Left colon (tissue), 2 donors: ENCODE measurements at places on chromosomes 2 and 18.

- DNase-seq = no peak
Observed at GRCh38 chr18:13260197-13260934, 41.8 kb downstream of the LDLRAD4 start.

DNA sequence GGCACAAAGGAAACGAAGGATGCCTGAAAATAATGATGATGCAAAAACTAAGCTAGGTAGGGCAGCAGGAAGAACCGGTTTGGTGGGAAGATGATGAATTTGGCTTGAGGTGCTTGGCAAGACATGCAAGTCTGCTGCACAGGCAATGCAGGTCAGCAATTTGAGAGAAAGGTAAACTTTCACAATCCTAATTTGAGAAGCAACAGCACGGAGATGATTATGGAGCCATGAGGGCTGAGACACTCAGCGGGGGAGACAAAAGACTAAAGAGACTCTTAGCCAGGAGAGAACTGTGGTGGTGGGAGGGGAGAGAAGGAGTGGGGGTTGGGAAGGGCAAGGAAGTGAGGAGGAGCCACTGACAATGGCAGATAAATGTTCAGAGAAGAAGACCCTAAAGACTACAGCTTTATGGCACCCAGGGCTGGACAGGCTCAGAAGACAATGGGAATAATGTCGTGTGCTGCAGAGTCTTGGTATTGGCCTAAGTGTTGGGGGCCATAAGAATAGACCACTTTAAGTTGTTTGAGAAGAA is 19.4 kb upstream of the RNF149 start:
- DNase-seq = peak; percentile 69

DNA sequence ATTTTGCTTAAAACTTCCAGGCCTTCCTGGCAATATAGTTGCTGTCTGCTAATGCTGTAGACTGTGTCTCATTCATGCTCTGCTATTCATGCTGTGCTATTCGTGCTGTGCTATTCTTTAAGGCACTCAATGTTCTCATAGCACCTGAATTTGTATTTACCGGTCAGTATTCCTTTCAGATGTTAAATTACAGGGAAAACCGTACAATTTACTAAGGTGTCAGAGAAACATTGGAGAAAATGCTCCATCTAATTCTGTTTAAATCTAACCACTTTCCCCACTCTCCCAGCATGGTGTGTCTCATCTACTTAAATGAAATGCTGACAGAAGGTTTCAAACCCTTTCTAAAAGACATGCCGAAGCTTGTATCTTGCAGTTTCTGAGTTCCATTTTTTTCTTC is 25.0 kb downstream of the FAM171B start:
- no peak for DNase-seq

DNA sequence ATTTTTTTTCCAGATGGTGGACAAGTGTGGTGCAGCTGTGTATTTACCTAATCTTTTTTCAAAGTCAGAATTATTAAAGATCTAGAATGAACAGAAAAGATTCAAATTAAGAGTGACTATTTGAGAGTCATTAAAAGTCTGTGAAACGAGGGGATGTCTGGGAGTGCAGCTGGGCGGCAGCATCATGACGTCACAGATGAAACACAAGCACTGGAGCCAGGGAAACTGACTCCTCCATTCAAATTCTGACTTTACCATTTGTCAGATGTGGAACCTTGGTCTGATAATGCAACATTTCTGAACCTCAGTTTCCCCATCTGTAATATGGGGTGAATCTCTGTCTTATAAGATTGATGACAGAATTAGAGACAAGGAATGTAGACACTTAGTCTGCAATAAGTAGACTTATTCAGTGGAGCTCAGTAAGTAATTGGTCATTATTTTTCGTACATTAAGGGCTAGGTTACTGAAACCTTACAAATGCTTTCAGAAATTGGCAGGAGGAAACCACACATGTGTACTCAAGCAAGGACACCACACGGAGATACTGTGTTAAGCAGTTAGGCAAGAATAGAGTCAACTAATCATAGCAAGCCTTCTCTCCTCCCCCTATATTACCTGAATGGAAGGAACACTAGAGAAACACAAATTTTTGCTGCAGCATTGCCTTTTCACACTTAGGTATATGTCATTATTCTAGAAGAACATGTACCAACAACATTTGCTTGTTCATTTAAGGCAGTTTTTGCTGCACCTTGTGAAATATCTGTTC is 27.8 kb upstream of the CXXC1 start:
- DNase-seq = no peak

DNA sequence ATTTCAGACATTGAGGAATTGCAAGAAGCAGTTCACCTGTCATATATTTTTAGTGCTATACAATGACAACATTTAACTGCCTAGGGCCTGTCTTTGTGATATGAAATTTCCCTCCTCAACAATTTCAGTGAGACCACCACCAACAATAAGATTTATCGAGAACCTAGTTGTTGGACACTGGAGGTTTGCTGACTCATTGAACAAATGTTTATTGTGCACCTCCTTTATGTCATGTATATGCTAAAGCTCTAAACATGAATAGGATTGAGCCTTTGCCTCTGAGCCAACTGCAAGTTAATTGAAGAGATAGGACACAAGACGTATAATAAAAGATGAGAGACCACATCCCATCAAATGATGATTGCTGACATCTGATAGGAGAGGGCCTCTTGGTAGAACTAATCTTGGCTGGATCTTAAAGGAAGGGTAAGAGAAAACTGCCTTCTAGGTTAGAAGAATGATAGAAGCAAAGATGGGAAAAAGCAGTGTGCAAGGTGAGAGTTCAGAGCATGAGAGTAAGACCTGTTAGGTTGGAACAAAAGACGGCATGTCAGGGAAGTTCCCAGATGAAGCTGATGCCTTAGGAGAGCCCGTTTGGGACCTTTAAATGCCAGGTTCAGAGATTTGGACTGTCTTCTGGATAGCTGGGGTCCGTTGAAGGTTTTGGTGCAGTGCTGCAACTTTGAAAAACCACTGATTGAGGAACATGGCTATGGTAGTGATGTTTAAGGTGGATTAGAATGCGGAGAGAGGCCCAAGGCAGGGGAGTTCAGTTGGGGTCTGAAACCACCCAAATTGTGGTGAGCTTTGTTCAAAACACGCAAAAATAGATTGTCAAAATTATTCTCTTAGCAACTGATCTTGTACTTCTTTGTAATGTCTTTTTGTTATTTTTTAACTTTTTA is 133.0 kb upstream of the EML6 start:
- DNase-seq = no peak

DNA sequence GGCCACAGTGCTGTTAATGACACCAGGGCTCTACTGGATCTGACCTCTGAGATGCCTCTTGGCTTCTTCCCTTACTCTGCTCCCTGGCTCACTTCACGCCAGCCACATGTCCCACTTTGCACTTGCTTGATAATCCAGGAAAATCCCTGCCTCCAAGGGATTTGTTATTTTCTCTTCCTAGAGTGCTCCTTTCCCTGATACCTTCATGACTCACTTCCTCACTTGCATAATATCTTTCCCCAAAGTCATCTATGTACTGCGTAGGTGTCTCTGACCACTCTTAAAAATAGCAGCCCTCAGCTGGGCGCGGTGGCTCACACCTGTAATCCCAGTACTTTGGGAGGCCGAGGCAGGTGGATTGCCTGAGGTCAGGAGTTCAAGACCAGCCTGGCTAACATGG is 572.3 kb downstream of the PLCL1 start:
- DNase-seq = no peak

DNA sequence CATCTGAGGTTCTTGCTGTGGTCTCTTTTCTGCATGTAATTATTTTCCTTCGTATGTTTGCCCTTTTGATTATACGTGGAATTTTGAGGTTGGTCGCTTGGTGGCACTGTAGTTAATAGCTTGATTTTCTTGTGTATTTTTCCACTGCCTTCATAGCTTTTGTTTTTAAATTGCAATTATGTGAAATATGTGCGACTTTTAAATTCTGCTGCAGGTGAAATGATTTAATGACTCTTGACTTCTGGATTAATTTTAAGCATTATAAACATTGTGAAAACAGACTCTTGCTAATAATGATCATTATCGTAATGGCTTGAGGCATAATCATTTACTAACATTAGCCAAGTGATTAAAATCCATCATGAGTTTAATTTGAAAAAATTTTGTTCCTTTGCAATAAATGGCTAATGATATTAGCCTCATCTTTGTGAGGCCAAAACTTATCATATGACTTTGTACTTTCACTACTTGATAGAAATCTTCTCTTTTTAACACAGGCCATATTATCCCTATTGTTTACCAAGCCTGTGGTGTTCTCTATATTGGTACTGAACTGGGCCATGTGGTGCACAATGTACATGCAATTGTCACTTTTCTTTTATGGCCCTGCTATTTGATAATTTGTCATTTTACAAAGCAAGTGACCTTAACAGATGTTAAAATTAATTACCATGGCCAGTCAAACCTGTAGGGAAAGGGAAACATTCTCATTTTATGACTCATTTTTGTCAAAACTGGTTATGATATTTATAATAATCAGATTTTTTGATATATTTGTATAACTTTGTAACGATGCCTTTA is 62.8 kb upstream of the NEUROD1 start:
- DNase-seq = peak; percentile 46
